ENCODE measurements at places on chromosomes 2 and 18.

- DNase-seq = no peak
Measured at GRCh38 chr2:65661980-65662653, 229.7 kb upstream of the SPRED2 start.

DNA sequence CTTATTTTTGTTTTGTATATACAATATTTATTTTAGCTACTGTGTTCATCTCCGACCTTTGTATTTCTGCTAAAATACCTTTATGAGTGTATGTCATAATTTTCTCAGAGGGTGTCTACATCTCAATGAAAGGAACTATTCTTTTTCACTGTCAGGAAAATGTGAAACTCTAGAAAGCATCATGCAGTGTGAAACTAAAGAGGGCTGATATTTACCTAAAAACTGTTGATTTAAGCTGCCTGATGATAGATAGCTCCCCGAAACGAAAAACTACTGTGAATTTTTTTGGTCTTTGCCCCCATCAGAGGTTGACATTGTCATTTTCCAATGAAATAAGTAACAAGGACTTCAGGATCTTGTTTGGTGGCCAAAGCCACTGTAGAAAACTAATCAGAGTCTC is 38.8 kb downstream of the TMEM178A start:
- no peak for DNase-seq

GRCh38 chr2:208674919-208675318 is 268.3 kb downstream of the PTH2R start:
- DNase-seq = no peak

DNA sequence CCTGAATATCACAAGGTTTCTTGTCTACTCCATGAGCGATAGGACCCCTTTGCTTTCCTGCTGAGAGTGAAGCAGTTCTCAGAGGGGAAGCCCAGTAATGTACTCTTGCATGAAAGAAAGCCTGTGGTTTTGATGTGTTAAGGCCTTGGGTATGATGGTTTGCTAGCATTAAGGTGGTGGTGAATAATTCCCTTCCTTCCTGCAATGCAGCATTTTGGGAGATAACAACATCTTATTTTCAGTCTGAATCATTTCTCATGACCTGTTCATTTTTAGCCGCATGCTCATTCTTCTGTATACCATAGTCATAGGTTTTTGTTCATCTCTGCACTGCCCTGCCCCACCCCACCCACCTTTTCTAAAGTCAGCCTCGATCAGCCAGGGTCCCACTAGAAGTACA is 66.2 kb downstream of the HNMT start:
- DNase-seq = no peak

- no peak for DNase-seq
Measured at GRCh38 chr2:101759162-101759561, 61.7 kb downstream of the MAP4K4 start.

- no peak for DNase-seq
Measured at GRCh38 chr2:16828828-16829160, 163.2 kb upstream of the CYRIA start.

Data from NCI-H524 (cell line).